ENCODE measurements at places on chromosomes 12 and 14.
A peak's percentile ranks its signal among the peaks of the same experiment; 100 is the strongest.

DNA sequence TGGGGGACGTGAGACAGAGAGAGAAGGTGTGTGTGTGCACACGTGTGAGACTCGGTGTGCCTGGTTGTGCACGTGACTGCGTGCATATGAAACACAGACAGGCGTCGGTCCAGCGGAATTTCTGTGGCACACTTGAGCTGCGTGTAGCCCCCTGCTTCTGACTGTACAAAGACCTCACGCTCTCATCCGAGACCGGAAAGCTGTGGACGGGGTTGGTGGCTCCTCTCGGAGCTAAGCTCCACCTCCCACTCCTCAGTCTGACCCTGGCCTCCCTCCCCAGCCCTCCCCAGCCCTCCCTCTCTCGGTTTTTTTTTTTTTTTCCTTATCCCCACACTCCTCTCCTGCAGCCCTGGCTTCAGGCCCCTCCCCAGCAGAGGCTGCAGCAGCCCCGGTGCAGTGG is 8.3 kb upstream of the C14orf180 start:
- DNase-seq = no peak

DNA sequence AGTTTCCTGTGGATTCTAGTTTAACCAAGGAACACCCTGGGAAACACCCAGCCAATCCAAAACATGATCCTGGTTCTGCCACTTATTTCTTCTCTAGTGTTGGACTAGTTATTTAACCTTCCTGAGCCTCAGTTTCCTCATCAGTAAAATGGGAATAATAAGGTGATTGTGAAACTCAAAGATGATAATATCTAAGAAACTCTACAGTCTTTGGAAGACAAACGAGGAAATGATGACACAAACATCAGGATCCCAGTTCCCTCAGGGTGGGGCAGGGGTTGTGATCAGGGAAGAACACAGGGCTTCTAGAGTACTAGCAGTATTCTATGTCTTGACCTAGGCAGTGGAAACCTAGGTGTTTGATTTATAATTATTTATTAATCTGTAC is 18.1 kb upstream of the TMEM106C start:
- no peak for DNase-seq

DNA sequence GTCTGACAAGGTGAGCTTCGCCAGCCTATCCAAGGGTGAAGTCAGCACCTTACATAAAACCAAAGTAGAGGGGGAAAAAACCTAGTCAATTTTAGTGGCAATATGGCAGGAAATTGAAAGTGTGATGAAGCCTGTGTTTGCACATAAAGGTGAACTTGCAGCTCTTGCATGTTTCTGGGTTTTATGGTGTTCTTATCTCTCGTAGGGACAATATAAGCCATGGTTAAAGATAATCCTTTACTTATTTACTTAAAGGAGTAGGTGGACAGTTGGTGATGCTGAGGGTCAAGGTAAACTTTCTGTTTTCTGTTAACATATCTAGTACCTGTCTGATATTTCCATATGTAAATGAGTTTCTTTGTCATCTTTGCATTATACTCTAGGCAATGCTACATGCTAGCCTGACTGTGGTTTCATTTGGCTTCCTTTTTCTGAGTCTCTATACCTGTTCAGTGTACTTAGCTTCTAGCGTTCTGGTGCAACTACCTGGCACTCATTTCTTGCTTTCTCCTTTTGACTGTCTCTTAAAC is 32.8 kb downstream of the CCDC91 start:
- DNase-seq = no peak

- no peak for DNase-seq
Measured at GRCh38 chr14:100679707-100680438, 46.8 kb upstream of the DLK1 start.

DNA sequence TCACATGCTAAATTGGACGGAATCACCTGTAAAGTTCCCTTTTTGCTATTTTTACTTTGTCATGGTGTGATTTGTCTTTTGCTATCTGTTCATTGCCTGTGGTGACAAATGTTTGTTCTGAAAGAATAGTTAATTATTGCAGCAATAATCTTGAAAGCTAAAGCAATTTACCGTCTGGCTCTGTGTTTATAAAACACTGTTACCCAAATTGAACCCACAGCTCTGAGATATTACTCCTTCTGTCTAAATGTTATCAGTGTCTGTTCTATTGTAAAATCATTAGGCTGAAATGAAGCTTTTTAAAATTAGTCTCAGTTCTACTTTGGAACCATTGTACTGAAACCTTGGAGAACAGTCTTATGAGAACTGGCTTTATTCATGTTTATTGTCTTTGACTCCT is 42.5 kb downstream of the TMX1 start:
- DNase-seq = no peak

DNA sequence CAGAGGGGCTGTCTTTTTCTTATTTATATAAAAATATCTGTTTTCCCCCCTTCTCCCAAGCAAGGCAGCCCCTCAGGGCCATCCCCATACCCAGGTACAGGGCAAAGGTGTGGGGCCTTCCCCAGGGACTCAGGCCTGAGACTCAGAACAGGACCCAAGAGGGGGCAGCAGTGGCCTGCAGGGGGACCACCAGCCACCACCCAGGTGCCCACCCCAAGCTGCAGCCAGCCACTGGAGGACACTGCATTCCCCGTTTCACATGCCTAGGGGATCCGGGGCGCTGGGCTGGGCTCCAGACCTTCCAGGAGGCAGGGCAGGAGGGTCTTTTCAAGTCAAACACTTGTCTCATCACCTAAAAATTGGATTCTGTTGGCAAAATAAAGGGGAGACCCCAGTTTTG is 83.3 kb downstream of the SCARB1 start:
- DNase-seq = no peak

DNA sequence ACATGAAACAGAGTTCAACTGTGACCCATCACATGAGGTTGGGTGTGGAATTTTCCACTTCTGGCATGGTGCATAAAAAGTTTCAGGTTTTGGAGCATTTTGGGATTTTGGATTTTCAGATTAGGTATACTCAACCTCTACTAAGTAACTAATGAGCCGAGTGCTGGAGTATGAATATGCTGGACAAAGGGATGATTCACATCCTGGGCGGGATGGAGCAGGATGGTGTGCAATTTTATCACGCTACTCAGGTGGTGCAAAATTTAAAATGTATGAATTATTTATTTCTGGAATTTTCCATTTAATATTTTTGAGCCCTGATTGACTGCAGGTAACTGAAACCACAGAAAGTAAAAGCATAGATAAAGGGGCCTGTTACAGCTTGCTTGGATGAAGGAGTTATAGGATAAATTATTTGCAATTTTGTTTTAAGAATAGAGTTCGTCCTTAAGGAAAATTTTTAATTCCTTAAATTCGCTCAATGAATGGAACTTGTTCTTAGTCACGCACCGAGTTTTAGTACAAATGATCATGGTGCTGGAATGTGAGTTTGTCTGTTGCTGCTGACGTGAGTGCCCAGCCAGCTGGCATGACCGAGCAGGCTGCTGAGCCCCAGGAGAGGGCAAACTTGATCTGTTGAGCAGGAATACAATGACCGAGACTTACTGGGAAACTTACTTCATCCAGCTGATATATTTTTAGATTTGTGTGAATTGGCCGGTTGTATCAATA is 176.3 kb downstream of the ESR2 start:
- no peak for DNase-seq

DNA sequence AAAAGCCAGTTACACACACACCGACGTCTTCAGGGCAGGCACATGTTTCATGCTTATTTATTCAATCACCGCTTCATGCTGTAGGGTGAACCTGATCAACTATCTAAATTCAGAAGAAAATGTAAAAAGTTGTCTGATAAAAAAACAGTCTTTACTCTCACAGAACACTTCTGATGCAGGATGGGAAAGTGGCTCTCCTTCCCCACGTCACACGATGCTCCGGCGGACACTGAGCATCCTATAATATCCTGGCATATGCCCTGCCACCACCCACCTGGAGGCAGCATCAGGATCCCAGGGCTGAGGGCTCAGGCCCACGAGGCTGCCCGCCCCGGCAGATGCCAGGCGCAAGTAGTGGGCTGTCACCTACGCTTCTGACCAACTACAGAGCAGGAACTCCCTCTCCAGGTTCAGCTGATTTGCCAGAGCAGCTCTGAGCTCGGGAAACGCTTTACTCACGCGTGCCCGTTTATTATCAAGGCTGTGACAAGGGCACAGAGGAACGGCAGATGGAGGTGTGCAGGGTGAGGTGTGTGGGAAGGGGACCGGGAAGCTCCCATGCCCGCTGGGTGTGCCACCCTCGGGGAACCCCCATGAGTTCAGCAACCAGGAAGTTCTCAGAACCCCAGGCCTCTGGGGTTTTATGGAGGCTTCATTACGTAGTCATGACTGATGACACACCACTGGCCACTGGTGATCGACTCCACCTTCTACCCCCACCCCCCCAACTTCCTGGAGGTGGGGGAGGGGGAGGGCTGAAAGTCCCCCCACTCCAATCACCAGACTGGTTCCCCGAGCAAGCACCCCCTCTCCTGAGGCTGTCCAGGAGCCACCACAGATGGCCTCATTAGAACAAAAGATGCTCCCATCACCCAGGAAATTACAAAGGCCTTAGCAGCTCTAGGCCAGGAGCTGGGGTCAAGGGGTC is 32.1 kb downstream of the SLC15A4 start:
- DNase-seq = no peak

- no peak for DNase-seq
Measured at GRCh38 chr14:27917896-27918295, 848.7 kb upstream of the FOXG1 start.

DNA sequence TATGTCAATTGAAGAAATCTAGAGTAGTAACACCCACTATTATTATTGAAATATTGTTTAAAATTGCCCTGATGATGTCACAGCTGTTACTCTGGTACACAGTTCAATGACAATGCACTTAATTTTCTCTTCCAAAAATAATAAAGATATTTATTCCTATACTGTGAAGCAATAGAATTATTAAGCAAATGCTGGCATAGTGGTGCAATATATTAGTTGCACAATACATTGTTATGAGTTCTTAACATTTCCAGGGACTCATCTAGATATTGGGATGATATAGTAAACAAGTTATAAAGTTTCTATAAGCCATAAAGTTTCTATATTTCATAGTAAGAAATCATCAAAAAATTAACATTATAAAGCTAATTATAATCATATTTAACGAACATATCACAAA is 897.8 kb downstream of the LRFN5 start:
- no peak for DNase-seq

DNA sequence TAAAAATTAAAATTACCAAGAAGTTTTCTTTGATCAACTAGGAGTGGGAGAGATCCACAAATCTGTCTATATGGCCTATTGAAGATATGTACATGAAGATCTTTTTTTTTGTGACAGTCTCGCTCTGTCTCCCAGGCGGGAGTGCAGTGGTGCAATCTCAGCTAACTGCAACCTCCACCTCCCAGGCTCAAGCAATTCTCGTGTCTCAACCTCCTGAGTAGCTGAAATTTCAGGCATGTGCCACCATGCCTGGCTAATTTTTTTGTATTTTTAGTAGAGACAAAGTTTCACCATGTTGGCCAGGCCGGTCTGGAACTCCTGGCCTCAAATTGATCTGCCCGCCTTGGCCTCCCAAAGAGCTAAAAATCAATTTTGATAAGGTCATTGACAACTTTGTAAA is 4.6 kb upstream of the NFATC4 start:
- DNase-seq = no peak

DNA sequence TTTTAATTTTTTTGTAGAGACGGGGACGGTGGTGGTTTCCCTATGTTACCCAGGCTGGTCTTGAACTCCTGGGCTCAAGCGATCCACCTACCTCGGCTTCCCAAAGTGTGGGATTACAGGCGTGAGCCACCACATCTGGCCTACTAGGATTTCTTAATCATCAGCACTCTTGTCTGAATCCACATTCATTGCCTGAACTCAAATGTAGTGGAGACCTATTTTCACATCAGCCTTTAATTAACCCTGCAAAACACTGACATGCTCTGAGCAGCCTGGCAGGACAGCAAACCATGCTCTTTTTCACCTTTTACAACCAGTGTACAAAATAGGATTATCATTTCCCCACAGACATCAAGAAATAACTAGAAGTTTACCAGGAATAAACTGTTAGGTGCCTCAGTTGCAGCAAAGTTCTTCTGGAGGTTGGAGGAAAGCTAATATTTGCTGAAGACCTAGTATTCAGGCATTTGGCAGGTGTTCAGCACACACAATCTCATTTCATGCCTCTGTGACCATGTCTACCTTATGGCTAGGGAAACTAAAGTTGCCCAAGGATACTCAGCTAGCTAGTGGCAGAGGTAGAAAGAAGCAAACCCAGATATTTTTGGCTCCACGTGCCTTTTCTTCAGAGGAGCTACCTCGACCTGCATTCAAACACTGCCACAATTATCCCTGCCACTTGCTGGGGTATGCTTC is 37.7 kb downstream of the CFL2 start:
- DNase-seq = no peak

GRCh38 chr12:120231316-120232011 is 30.6 kb upstream of the RPLP0 start:
- peak; percentile 49 for DNase-seq

DNA sequence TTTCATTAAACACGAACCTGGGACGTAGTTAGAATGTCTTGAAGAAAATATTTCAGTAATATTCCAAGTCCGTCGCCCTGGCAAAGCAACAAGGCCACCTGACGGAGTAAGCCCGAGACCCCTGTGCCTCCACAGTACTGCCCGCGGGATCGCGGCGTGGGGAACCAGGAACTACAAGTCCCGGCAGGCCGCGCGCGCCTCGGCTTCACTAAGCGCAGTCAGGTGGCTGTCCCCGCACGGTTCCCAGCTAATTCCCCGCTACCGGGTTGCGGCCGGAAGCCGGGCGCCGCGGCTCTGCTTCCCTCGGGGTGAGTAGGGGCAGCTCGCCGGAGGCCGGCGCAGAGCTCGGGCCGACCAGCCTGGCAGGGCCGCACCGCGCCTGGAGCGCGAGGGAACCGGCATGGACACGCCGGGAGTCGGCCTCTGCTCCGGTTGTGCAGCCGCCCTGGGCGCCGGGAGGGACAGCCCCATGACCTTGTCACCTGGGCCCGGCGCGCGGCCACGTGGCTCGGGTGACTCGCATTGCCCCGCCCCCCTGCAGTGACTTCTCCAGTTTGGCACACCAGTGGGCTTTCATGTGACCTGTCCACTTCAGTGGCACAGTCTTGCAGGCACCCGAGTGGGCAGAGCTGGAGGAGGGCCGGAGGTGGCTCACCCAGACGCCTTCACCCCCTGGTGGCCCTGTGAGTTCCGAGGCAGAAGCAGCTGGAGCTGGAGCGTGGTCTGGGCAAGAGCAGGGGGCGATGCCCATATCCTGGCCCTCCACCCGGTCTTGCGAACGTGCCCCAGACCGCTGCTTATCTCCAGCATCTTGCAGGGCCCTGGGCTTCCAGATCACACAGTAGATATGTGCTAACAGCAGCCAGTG is at the start of gene ADCK1:
Gene ADCK1 (plus strand): TSS at position 247 of the 868 bp plus-strand sequence. CDS start 18,870 bp downstream, outside the sequence.
- peak; percentile 73 for DNase-seq

GRCh38 chr12:70929029-70929428 is 8.5 kb upstream of the PTPRR start:
- no peak for DNase-seq
